Activated T-helper 1 cell treated with anti-CD3 and anti-CD28 coated beads, Interleukin-12 subunit alpha, Interleukin-12 subunit beta, Interleukin-2, Interleukin-4 antibody, amounts not matched to agents 30 ng/mL and 10 ng/mL and 1 ng/mL, durations not matched to agents 14 hours and 24 hours and 36 hours (primary cell): ENCODE measurements at places on chromosomes 4 and X. TPM values are rescaled to one million over a fixed set of nuclear protein-coding genes. Genes with fewer than 3 reads are reported as not detected.

- no peaks in the 10 kb centered on the region for H3K36me3 ChIP-seq
- no peak for DNase-seq
- H3K27ac ChIP-seq: no peak overlapping the region
- no peak overlapping the region for H3K4me3 ChIP-seq
Observed at GRCh38 chr4:169823685-169824084, 65.9 kb upstream of the HPF1 start.

DNA sequence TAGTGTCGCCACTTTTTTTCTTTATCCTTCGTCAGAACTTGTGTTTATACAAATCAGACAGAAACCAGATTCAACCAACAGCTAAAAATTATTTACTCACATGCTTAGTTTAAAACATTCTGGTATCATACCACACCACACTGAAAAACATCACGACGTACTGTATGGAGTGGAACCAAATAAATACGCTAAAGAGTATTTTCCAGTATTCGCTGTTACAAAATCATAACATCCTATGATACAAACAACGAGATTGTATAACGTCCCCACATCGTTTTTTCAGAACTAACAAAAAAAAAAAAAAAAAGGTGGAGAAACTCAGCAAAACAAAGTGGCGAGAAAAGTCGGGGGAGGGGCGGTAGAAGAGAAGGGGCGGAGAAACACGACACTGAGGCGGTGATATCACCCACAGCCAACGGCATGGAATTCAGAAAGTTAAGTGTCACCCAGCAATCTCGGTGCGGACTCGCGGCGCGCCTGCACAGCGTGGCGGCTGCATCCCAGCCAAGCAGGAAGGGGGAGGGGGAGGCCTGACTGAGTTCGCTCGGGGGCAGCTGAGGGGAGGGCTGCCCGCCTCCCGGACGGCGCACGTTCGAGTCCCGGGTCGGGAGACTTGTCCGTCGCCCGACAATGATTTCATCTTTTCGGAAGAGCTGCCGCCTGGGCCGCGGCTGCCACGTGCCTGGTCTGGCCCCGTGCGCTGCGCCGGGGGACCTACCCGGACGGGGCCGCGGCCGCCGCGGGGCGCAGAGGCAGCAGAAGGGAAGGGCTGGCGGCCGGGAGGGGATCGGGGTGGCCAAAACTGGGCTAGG, 920 bp downstream of the SETD7 start:
- peaks cover 13% of the 10 kb centered on the region for H3K27me3 ChIP-seq
- H3K4me3 ChIP-seq: peak overlapping the region; percentile 93
- no peaks in the 10 kb centered on the region for H3K36me3 ChIP-seq
- H3K27ac ChIP-seq: peak overlapping the region; percentile 96
- peaks cover 47% of the 10 kb centered on the region for H3K4me1 ChIP-seq
- peak; percentile 78 for DNase-seq

- no peak overlapping the region for H3K4me3 ChIP-seq
- DNase-seq: no peak
- H3K27me3 ChIP-seq: no peaks in the 10 kb centered on the region
- no peak overlapping the region for H3K27ac ChIP-seq
- no peaks in the 10 kb centered on the region for H3K4me1 ChIP-seq
Observed at GRCh38 chr4:56077676-56078075, 128.9 kb downstream of the CEP135 start.

DNA sequence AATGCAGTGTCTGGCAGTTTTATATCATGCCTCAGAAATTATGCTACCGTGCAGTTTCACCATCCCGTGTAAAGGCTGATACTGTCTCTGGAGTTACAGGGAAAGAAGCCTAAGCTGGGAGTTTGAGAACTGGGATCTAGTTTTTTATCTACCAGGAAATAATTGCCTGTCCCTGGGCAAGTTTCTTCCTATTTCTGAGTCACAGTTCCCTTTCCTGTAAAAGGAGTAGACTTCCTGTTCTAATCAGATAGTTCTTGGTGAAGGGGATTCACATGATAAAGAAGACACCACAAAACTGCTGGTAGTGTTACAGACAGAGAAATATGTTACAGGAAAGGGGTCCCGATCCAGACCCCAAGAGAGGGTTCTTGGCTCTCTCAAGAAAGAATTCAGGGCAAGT, 17.1 kb downstream of the HERC3 start:
- no peak overlapping the region for H3K4me3 ChIP-seq
- H3K27me3 ChIP-seq: no peaks in the 10 kb centered on the region
- DNase-seq: no peak
- no peak overlapping the region for H3K27ac ChIP-seq
- peaks cover 80% of the 10 kb centered on the region for H3K4me1 ChIP-seq

GRCh38 chrX:50952406-50952805, 41.9 kb downstream of the BMP15 start:
- H3K27me3 ChIP-seq: peaks cover 2% of the 10 kb centered on the region
- H3K4me1 ChIP-seq: no peaks in the 10 kb centered on the region
- no peak overlapping the region for H3K27ac ChIP-seq

- H3K36me3 ChIP-seq: peaks cover 14% of the 10 kb centered on the region
- peaks cover 11% of the 10 kb centered on the region for H3K4me1 ChIP-seq
- DNase-seq: no peak
- H3K27ac ChIP-seq: no peak overlapping the region
- H3K4me3 ChIP-seq: no peak overlapping the region
- no peaks in the 10 kb centered on the region for H3K27me3 ChIP-seq
Observed at GRCh38 chr4:169583563-169583962, 28.8 kb downstream of the NEK1 start.

- peaks cover 11% of the 10 kb centered on the region for H3K27me3 ChIP-seq
- no peak overlapping the region for H3K27ac ChIP-seq
- peaks cover 23% of the 10 kb centered on the region for H3K4me1 ChIP-seq
- DNase-seq: no peak
Observed at GRCh38 chr4:80093563-80093962, 20.5 kb upstream of the ANTXR2 start.

CNGA2 gene
- not detected in 2 replicates for total RNA-seq

HS6ST2 gene
- 1.1 TPM in 2 replicates for total RNA-seq

FAM149A gene
- total RNA-seq: 0.61 TPM in 1 of 2 replicates, not detected in the other

TLR10 gene
- not detected in 2 replicates for total RNA-seq
